ENCODE measurements at places on chromosomes 3 and 15. TPM values are rescaled to one million over a fixed set of nuclear protein-coding genes. Genes with fewer than 3 reads are reported as not detected.

DNA sequence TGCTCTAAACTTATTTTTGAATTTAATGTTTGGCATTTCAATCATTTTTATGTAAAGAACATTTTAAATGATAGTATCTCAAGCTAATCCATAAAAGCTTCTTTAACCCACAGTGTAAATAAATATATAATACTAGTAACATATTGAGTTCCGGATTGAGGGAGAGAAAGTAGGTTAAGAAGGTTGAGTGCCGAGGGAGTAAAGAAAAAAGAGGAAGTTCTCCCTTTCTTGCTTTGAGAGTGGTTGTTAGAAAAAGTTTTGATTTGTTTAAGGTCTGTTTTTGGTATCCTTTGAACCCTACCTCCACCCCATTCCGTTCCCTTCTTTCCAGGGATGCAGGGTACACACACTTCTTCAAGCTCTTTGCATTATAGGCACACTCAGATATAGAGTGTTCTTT, 130.8 kb downstream of the VPS8 start:
- no peak for DNase-seq

DNA sequence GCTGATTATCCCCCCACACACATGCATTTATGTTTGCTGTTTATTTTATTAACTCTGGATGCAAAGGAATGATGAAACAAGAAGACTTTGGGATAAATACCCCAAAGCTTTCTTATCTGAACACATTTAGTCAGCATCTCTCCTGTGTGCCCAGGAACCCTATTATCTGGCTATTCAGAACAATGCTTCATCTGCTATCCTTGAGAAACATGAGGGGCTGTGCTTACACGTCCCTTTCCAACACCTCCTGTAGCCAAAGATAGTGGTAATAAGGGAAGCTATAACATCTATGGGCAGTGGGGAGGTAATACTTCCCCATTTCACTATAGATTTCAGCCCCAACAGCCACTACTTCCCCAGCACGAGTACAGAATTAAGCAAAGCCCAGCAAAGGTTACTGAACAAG, 94.7 kb downstream of the SSR3 start:
- no peak for DNase-seq

DNA sequence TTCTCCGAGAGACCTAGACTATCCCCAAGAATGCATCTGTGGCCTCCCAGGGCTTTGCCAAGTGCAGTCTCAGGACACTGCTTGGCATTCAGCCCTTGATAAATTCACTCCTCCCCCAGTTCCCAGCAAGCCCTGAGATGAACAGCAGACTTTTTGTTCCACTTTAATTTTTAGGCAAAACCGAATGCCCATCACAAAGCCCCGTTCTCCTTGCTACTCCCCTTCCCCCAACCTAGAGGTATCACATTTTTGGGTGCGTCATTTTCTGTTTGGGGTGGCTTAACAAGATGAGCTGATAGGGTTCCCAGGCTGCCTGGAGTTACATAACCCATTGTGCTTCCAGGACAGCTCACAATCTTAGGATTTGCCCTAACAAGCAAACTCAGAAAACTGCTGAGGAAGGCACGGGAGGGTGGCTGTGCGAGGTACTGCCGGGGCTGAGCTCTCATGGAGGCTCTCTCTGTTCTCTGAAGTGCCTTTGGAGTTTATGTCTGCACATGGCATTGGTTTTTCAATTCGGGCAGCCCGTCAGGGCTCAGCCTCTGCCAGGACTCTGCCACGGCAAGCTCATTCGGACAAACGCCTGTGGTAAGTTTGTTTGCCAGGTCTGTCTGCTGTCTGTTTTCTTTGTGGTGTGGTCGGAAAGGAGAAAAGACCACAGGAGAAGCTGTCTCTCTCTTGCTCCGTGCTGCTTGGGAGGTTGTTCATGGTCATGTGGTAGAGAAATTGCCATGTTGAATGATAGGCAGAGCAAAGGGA, at the start of gene TRAK1:
Gene TRAK1 (plus strand): TSS at position 385 of the 759 bp plus-strand sequence. CDS start 113 bp downstream, at position 498.
- peak; percentile 97 for DNase-seq

DNA sequence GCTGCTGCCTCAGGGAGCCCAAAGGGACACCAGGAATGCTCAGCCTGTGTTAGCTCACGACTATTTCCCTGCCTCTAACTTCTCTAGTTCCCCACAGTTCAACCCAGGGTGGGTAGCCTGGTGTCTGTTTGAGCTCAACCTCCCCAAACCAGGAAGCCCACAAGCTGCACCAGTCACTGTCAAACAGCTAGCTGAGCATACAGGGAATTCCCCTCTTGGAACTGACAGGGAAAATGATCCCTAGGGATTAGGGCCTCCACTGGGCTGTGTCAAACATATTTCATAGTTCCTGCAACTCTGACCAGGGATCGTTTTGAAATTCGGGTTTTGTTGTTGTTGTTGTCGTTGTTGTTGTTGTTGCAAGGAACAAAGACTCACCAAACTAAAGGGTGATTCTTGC, 147.1 kb upstream of the ICE2 start:
- no peak for DNase-seq

ADGRG7 gene
- under 0.01 TPM for total RNA-seq

AHSG gene
- not detected for total RNA-seq

IP6K2 gene
- 53.8 TPM for total RNA-seq

FBXW12 gene
- not detected for total RNA-seq

Measured in bronchial epithelial cell (primary cell).